ENCODE measurements at places on chromosomes 5 and 9.

DNA sequence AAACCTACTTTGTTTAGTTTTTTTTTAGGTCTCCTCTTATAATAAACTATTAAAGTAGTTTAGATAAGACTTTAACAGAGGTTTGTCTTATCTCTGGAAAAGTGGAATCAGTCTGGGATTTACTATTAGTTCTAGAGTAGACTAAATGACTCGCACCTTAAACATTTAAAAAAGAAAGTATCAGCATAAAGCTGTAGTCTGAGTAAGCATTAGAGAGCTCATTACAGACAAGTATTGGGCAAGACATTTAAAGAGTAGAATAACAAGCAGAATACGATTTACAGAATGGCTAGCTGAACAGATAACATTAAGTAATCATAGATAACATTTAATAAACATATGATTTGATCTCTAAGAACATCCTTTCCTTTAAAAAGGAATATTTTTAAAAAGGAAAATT is 226.0 kb upstream of the DMAC1 start:
- no peak for DNase-seq

DNA sequence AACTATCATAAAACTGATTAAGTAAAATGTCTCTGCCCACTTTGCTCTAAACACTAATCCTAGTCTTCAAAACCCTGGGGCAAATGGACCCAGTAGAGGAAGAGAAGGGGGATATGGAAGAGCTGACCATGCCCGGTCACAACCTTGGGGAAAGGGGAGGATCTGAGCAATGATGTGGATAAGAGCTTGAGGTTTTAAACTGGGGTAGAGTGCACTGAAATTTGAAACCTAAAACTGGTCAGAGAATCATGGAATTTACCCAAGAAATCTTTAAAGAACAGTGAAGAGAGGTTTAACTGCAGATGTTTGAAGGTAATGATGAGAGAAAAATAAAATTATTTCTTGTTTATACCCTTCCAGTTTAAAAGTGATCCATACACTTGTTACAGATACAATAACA is 110.8 kb downstream of the MRPS30 start:
- DNase-seq, result no peak

DNA sequence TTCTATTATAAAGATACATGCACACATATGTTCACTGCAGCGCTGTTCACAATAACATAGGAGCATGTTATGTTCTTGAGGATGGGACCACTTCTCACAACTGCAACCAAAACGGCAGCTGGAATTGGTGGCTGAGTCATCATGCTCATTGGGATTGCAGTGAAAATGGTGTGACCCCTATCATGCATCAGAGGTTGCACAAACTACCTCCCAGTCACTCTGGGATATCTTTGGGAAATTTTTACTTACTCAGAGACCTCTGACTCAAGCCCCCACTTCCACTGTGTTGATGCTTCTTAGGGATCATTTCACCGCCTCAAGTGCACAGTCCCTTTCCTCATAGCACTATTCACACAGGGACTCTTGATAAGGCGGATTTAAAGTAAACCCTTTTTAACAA is 474.1 kb downstream of the BNC2 start:
- DNase-seq, result no peak

DNA sequence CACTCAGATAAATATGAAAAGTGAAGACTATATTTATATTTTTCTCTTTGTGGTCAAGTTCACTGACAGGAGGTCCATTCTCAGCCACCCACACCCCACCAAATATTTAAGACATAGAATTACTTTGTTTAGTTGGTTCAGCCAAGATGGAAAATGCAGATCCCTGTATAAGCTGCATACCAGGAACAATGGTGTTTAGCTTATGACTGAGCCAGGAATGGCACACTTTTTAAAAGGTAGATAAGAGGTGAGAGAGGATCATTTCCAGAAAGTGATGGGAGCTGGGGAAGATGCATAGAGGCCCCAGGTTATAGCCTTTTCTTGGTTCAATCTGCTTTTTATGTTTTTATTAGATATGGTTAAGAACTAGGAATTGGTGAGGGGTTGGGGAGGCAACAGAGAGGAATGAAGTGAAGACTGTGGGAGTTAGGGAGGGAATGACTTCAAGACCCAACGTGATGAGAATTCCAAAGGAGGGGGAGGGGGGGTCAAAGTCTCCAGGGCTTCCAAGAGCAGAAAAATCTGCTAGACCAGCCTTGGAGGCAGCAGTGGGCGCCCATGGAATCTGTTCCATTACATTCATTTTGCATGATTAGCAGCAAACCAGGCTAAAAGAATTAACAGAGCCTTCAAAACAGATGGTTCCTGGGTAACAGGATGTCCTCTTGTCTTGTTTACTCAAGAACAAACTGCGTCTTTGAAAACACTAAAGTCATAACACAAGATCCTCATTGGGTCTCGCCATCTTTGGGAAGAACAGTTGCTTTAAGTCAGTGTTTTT is 95.2 kb downstream of the FGF1 start:
- no peak for DNase-seq

DNA sequence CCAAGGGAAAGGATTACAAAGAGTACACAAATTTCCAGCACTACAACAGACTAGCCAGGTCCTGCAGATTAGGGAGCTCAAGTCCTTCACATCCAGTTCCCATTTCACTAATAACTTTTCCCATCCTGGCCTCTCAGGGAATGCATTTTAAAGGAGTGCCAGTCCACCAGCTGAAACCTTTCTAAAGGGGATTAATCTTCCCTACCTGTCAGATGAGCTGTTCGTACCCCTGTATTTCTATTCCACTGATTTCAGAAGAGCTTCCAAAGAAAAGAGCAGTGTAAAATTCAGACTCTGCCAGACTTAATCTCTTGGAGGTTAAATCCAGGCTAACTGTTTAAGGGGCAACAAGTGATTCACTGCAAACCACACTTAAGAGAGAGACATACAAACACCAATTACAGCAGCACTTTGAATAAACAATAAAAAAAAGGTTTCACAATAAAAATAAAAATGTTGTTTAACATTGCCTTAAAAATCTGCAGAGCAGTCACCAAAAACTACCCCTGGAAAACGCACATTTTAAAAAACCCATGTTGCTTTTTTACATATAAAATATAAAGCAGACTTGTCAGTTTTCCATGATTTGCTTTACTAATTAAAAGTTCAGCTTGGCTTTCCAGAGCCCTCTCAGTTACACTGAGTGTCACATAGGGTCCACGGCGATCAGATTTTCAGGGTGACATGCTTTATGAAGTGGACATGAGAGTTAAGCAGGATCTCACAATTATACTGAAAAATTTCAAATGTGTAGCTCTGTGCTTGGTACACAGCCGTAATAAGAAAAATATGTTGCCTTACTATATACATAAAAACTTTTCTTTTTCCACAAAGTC is 3.2 kb downstream of the ROR2 start:
- no peak for DNase-seq

DNA sequence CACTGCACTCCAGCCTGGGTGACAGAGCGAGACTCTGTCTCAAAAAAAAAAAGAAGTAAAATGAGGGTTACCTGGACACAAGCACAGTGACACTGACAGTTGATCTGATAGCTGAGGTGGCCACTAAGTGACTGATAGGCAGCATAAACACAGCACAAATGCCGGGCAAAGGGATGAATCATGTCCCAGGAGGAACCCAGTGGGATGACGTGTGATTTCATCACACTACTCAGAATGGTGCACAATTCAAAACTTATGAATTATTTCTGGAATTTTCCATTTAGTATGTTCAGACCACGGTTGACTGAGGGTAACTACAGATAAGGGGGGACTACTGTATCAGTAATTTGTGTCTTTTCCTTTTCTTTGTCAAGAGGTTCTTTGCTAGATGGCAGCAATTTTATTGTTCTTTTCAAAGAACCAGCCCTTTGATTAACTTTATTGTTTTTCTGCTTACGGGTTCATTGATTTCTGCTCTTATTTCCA is 34.3 kb upstream of the RNF130 start:
- DNase-seq, result peak; percentile 15

- DNase-seq, result no peak
Observed at GRCh38 chr5:45408067-45408466, 288.1 kb downstream of the HCN1 start.
